Activated CD4-positive, alpha-beta T cell treated with anti-CD3 and anti-CD28 coated beads for 1 hour (primary cell): ENCODE measurements at places on chromosomes 13 and 19.
A peak's percentile ranks its signal among the peaks of the same experiment; 100 is the strongest.

GRCh38 chr19:27748551-27749152, 1464.3 kb downstream of the UQCRFS1 start:
- DNase-seq = no peak

GRCh38 chr13:44768239-44768638, 192.1 kb upstream of the TSC22D1 start:
- DNase-seq = no peak

GRCh38 chr13:37225414-37226070, 120.1 kb upstream of the CSNK1A1L start:
- DNase-seq = no peak

DNA sequence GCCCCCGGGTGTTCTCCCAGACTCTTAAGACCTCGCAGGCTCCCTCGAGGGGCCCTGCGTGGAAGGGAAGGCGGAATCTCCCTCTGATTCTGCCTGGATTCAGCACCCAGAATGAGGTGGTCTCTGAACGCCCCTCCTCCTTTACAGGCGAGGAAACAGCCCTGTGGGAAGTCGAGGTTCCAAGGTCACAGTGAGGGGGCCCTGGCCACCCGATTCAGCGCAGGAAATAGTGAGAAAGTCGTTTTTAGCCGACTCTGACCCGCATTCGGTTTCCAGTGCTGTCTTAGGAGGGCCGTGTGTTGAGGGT, 1.1 kb downstream of the BSG start:
- DNase-seq = no peak

GRCh38 chr13:59677966-59678814, 485.5 kb downstream of the DIAPH3 start:
- DNase-seq = no peak

GRCh38 chr13:85436029-85436428, 363.2 kb downstream of the SLITRK6 start:
- no peak for DNase-seq

DNA sequence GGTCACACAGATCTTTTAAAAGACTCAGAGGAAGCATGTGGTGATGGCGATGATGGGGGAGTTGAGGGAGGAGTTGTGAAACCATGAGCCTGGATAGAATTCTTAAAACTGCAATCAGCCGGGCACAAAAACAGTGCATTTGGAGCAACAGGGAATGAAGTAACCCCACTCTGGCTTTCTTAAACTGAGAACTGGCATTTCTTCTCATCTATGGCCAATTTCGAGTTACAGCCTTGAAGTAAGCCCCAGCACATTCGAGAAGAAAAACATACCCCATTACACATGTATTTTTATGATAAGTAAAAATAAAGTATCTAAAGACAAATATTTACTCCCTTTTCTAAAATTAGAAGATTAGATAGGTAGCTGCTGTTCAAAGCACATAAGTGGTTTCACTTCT, 70.1 kb downstream of the DCLK1 start:
- DNase-seq = no peak

- DNase-seq = peak; percentile 9
Observed at GRCh38 chr13:19601749-19602725, 31.4 kb upstream of the MPHOSPH8 start.

GRCh38 chr13:21060338-21061028, 903 bp downstream of the LATS2 start:
- DNase-seq = no peak
